NCI-H2107 (cell line): ENCODE measurements at places on chromosomes 13 and 19.

GRCh38 chr13:99022941-99023340, 45.1 kb upstream of the DOCK9 start:
- DNase-seq, result no peak

DNA sequence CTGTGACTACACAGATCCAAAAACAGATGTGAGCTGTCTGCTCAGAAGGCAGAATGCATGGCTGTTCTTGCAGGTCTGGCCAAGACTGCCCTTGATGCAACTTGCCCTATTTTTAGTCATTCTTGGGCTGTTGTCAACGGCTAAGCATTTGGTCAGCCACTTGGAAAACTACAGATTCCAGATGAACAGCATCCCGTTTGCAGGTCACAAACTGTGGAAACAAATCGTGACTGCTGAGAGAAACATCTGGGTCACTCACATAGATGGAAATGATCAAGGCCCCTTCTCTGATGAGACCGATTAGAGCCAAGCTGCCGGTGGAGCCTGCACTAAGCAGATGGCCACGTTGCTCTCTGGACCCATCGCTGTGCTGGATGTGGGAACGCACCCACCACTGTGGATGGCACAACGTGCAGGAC, 15.4 kb upstream of the METTL21C start:
- no peak for DNase-seq

DNA sequence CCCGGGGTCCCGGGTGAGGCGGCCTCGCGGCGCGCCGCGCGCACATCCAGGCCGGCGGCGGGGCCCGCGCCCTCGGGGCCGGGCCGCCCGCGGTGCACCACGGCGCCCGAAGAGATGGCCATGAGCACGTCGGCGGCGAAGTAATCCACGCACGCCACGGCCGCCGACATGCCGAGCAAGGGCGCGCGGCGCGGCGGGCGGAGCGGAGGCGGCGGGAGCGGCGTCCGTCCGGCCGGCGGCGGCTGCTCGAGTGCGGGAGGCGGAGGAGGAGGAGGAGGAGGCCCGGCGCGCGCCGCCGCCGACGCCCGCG, at the start of gene KLF16:
KLF16 (minus strand) TSS at position 252 of the 310 bp plus-strand sequence; CDS start at position 170, 82 bp downstream.
- no peak for DNase-seq

DNA sequence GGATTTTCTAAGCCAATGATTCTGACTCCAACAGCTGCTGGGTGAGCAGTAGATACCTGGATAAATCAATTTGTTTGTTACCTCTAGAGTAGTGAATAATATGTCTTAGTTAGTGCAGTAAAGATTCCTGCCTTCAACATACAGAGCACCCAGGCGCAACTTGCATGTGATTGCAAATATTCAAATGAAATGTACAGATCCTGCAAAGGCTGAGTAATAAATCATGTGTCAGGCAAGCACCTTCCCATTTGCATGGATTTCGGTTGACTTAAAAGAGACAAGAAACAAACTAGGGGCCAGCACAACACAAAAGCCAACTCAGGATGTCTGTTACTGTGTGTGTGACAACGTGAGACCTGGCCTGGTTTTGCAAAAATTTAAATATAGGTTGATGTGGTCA, 79.7 kb downstream of the TNFSF11 start:
- DNase-seq, result no peak

DNA sequence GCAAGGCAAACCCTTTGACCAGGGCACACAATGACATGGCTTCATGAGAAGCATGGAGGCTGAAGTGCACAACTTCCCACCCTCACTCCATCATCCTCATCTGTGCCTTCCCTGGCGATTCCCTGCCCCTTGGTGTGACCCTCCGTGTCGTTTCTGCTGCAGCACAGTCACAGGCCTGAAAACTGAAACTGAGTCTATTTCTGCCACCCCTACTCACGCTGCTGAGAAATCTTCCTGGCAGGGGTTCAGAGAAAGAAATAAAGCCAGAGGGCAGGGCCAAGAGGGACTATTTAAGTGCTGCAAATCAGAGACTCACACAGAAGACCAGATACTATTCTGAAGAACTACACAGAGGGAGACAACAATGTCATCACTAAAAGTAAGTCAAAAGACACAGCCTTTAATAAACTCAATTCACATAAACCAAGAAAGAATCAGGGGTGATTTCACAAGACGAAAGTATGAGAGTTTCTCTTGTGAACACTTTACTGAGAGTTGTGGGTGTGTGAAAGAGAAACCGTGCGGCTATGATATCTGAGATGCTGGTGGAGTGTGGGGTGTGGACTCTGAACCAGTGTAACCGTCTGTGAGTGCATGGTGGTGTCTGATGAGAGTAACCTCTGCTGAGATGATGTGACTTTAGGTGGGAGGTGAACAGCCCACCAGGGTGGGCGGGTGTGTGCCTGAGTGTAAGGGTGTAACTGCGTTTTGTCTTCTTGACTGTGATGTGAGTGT, 23.5 kb downstream of the LGALS16 start:
- no peak for DNase-seq
